ENCODE measurements at places on chromosomes 7 and 10.

DNA sequence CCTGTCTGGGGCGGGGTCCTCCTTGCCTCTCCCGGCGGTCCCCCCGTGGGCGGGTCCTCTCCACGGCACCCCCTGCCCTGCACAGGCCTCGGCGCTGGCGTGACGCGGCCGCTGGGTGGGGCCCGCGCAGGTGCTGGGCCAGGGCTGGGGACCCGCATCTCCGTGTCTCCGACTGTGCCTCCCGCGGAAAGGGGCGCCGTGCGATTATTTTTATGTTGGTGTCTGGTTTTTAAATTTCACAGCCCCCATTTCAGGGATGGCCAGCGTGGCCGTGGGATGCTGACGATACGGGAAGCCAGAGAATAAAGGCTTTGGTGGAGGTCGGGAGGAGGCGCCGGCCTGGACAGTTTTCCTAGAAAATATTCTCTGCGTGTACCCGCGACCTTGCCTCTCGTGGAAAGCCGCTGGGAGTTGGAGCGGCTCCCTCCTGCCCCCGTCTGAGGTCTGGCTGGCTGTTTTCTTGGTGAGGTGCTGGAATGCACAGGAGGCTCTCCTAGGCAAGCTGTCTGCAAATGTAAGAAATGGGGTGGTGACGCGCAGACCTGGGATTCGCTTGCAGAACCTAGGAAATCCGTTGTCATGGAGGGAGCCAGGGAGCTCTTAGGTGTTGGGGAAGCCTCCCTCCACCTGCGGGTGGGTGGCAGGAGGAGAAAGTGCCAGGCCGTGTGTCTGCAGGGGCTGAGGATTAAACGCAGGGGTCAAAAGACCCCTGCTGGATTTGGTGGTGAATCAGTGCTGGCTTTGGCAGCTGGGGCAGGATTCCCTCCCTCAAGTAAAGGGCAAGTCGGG lies 28.7 kb upstream of the JAKMIP3 start:
- DNase-seq: no peak

- DNase-seq: peak; percentile 21
Observed at GRCh38 chr10:80664071-80664680, 126.5 kb downstream of the SH2D4B start.

DNA sequence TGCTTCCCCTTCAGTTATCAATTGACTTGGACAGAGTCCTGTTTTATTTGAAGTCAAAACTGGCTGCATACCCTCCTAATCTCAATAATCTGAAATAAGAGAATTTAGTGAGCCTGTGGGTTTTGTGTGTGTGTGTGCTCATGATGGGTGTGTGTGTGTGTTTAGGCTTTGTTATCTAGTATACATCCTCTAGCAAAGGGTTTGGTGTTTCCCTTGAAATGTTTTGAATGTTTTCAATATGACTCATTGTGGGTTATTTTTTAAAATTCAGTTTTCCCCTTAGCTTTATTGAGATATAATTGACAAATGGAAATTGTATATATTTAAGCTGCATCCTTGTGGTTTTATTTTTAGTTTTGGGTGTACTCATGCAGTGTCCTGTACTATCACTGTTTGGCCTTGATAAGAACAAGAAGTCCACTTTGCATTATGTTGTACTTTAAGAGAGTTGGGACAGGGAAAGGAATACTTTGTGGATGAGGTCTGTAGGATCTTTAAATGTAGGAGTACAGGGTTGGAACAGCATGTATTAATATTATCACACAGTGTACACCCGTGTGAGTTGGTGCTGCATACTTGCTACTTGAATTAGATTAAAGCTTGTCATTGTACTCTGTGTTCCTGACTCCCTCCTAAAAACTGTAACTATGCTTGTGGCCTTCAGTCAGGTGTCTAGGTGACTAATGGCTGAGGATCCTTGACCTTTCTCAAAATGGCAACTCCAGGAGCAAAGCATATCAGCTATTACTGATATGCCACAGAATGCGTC lies 58.3 kb downstream of the VCL start:
- peak; percentile 38 for DNase-seq

GRCh38 chr7:37796138-37796775 lies 52.1 kb upstream of the NME8 start:
- DNase-seq: no peak

DNA sequence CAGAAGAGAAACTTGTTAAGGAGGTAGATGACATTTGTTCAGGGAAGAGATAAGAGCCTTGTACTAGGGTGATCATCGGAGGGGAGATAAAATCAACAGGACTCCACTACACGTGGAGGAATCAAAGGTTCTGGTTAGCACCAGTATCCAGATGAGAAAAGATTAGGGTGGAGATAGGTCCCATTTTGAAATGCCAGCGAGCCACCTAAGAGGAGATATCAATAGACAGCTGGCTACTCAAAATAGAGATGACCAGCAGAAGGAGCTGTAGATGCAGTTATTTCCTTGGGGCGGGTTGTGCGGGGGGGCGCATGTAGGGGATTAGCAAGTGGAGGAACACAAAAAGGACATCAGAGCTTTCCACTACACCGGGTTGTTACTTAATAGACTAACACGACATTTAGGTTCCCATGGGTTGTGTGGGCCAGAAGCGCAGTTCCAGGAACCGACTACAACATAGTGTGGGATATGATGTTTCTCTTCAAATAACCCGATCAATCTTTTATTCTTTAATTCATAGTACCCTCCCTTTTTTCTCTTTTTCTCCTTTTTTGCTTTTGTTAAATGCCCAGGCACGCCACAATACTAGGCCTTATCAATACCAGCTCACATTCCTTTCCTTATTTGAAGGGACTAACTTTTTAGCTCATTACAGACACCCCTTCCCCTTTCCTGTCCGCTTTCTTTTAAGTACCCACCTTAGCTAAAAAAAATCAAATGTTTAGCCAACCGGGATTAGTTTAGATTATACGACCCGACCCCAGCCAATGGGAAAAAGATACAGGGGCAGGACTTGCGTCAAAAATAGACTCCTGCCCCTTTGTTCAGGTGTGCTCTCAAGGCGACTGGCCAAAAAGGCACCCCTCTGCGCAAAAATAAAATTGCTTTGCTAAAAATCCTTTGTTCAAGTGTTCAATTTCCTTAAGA lies 2.0 kb upstream of the KIF11 start:
- no peak for DNase-seq

GRCh38 chr7:6489612-6490011 lies 41.9 kb upstream of the DAGLB start:
- no peak for DNase-seq

GRCh38 chr7:33971106-33971505 lies 65.8 kb downstream of the BMPER start:
- no peak for DNase-seq

- no peak for DNase-seq
Observed at GRCh38 chr10:59342000-59342399, 20.3 kb downstream of the FAM13C start.

GRCh38 chr7:106270122-106270977 lies 14.4 kb downstream of the NAMPT start:
- no peak for DNase-seq

GRCh38 chr10:89053555-89053954 lies 63.0 kb downstream of the FAS start:
- no peak for DNase-seq

DNA sequence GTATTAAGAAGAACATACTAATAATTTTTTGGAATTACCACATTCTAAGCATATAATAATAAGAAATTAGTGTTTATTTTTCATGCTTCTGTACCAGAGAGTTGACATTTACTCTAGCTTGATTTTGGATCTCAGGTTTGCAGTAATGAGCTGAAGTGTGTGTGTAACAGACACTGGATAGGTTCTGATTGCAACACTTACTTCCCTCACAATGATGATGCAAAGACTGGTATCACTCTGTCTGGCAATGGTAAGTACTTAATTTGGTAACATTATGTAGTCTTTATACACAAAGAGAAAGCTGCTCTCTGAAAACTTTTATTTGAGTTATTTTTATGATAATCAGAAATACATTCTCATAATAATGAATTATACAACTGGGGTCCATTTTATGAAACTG lies 54.1 kb downstream of the SRI start:
- no peak for DNase-seq

- no peak for DNase-seq
Observed at GRCh38 chr10:131129544-131129943, 182.0 kb downstream of the TCERG1L start.

GRCh38 chr10:48818861-48819520 lies 120.6 kb downstream of the LRRC18 start:
- no peak for DNase-seq

DNA sequence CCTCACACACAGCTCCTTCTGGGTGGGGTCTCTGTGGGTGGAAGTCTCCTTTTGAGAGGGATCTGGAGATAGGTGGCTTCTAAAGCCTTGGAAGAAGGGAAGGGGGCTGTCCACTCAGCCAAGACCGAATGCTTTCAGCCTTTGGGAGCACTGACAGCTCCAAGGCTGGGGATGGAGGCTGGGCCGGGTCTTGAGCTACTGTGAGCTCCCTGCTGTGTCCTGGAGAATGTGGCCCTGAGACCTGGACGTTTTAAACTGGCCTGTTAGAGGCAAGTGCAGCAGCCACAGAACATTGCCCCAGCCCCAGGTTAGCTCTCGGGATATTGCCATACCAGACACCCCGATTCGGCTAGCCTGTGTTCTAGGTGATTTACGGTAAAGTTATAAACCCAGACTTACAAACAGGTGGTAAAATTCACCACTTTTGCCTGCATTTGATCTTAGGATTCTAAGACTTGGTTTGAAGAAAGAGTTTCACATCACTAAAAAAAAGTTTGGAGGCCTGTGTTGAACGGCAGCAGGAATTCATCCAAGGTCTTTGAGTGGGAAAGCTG lies 548.5 kb upstream of the FOXK1 start:
- DNase-seq: no peak

- no peak for DNase-seq
Observed at GRCh38 chr7:79334841-79335240, 118.6 kb downstream of the MAGI2 start.

- no peak for DNase-seq
Observed at GRCh38 chr7:139902436-139903102, 73.5 kb downstream of the TBXAS1 start.

DNA sequence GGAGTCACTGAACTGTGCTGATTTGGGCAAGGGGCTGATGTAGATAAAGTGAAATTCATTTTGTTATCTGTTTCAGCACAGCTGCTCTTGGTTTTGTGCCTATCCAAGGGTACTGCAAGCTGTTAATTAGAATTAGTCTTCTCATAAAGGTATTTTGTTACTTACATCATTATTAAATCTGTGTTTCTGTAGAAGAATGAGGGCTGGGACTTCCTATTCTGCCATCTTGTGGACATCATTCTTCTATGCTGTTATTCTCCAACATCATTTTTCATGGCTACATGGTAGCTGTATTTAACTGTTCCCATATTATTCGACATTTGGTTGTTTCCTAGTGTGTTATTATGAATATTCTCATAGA lies 76.2 kb upstream of the CCDC71L start:
- no peak for DNase-seq

- no peak for DNase-seq
Observed at GRCh38 chr7:50709151-50709550, 73.5 kb downstream of the GRB10 start.

DNA sequence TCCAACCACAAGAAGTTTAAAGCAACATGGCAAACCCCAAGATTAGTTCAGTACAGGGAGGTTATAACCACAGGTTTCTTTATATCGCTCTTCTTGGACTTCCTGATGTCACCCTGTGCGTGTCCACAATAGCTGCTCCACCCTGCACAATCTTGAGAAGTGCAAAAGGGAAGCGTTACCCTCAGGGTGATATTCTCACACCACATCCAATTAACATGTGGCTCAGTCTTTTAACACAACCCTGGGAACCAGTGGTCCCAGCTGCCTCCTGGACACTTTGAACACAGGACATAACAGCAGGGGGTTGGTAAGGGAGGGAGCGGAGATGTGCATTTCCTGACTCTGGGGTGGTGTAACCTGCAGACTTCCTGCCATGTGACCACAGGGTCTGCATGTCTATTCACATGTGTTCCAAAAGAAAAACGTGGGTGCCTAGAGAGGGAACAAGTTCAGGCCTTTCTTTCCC lies 64.6 kb downstream of the GSAP start:
- DNase-seq: peak; percentile 62

- DNase-seq: no peak
Observed at GRCh38 chr10:91552274-91553095, 80.4 kb downstream of the PPP1R3C start.

DNA sequence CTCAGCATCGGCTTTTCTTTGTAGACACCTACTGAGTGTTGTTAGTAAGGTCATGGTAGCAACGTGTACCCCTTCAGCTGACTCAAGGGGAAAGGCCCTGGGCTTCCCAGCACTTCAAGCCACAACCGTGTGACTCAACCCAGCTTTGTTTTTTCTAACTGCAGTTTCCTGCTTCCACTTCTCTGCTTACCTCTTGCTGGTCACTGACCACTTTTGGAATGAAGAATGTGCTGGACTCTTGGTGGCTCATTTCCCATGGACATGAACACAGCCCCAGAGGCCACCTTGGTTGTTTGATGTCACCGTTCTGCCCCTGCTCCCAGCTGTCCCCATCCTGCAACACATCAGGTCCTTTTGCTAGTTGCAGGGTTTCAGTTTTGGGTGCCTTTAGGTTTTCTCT lies 69.5 kb upstream of the ZNF438 start:
- DNase-seq: peak; percentile 50

DNA sequence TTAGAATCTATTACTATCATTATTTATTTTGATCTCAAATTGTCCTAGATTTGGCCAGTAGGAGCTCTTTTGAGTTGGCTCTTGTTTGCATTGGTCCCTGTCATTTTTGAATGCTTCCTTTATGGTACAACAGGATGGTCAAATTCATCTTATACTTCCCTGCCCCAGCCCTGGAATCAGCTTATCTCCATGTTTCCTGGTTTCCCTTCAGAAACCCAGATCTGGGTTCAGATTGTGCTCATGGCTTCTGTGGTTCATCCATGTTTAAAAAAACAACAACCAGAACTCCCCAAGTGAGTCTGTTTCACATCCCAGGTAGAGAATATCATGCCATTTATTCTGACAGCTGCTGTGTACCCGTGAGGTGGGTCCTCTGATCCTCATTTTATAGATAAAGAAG lies 10.6 kb downstream of the ZFYVE27 start:
- no peak for DNase-seq

DNA sequence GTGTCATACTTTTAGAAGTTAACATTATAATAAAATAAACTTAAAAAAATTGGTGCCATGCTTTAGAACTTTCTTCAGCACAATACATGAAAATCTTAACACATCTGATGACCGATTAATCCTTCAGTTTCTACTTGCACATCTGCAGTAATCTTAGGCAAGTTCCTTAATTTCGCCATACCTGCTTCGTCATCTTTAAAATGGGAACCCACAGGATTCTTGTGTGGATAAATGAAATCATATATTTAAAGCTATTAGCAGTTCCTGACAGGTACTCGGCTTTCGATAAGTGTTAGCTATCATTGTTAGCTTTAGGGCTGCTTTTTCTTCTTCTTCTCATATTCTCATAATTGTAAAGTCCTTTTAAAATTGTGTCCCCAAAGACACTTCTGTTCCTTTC lies 907 bp upstream of the VPS50 start:
- no peak for DNase-seq

Measured in CD4-positive, alpha-beta T cell treated with Interleukin-15 for 4 hours (primary cell).